ENCODE measurements at places on chromosomes 13 and 19.
A peak's percentile ranks its signal among the peaks of the same experiment; 100 is the strongest.

GRCh38 chr13:50721672-50721992, 121.9 kb downstream of the DLEU7 start:
- DNase-seq, result no peak

GRCh38 chr13:58476206-58476918, 844.8 kb downstream of the PCDH17 start:
- no peak for DNase-seq

- no peak for DNase-seq
Measured at GRCh38 chr19:46115396-46116106, 8.9 kb downstream of the IGFL3 start.

- no peak for DNase-seq
Measured at GRCh38 chr19:36392916-36393673, 14.1 kb upstream of the ZFP14 start.

DNA sequence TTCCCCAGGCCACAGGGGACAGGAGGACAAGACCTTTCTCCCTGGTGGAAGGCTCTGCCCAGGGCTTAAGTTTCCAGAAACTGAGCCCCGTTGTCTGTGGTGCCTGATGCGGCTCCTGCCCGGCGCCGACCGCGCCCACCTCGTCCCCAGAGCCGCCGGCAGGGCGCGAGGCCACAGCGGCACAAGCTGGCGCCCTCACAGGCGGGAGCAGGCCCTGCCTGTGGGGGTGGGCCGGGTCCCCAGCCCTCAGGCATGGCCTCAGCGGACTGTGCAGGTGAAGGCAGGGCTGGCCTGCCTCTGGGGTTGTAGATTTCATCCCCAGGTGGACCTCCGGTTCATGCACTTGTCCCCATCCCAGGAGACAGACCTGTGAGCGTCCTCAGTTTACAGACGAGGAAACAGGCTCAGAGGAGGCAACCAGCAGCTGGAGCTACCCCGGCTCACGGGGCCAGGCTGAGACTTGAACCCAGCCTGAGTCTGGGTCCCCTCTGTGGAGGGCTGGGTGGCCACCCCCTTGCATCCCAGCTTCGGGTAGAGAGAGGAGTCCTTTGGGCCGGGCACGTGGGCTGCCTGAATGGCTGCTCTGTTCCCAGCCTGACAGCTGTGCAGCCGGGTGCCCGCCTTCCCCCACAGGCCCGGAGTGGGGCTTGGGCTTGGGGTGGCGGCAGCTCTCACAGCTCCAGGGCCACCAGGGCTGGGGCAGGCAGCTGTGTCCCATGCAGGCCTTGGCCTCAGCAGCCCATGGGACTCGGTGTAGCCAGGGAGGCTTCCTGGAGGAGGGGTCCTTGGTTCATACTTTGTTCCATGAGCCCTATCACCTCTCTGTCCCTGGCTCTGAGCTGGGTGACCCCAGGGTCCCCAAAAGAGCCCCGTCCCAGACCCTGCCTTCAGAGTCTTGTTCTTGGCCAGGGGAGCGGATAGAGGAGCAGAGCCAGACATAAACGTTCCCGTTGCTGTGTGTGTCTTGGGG, 26.8 kb downstream of the PIAS4 start:
- no peak for DNase-seq

GRCh38 chr19:51687791-51688670, 5.1 kb upstream of the SPACA6 start:
- peak; percentile 82 for DNase-seq

- no peak for DNase-seq
Measured at GRCh38 chr13:68064001-68064770, 834.0 kb upstream of the PCDH9 start.

DNA sequence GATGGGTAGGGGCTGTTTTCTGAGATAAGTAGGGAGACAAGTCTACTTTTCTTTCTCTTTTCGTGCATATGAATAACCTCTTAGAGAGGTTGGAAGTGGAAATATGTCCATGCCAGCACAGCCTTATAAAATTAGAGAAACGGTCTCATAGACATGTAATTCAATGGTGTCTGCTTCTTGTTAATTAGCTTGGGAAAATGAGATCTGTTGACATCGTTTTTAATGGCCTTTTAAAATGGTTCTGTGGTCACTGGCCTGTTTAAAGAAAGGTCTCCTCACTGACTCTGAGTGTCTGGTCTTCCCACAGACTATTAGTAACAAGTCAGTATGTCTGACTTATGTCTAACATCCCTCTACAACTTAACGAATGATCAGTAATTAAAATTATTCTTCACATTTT, 487.1 kb downstream of the SLITRK6 start:
- no peak for DNase-seq

GRCh38 chr19:11931051-11931450, 6.1 kb downstream of the ZNF700 start:
- no peak for DNase-seq

DNA sequence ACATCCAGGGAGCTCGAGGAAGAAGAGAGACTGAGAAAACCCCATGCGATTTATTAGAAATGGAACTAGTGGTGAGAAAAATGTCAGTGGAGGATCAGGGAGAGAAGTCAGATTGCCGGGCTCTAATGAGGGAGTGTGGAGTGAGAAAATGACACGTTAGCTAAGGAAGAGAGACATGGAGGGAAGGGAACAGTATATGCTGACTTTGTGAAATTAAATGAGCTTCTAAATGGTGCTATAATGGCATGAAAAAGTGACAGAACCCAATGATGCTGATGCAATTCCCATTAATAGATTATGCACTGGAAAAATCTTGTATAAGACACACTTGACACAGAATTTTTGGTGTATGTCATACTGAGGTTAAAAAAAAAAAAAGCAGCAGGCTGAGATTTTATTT, 112.6 kb downstream of the HSPH1 start:
- no peak for DNase-seq

DNA sequence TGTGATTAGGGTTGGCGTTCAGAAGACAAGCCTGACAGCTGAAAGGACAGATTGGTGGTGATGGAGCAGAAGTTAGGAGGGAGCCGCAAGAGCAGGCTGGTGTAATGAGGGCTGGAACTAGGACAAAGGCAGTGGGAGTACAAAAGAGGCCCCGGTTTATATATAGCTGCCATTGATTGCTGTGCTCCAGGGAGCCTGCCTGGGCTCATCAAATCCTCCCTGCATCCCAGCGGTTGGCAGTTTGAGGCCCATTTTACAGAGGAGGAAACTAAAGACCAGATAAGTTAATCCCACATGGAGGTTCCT, 123.7 kb downstream of the CACNA1A start:
- no peak for DNase-seq

DNA sequence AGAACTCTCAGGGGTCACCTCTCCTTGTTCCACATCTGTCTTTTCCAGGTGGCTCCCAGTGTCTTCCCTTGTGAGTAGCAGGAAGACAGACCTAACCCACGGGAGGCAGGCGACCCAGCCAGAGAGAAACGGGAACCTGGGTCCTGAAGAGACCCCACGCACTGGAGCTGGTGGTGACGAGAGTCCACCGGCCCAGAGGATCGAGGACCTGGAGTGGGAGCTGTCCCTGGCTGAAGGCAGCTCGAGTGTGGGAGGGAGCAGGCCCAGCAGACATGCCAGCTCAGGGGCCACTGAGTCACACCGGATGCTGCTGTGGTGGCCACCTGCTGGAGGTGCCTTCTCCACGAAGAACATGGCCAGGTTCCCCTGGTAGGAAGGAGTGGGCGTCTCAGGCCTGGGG, 66.5 kb upstream of the ATP12A start:
- DNase-seq, result no peak
